ENCODE measurements at places on chromosomes 12 and 14.

- DNase-seq: no peak
Measured at GRCh38 chr12:94561943-94562411, 88.4 kb downstream of the TMCC3 start.

GRCh38 chr12:61525331-61525730 is 734.9 kb upstream of the USP15 start:
- no peak for DNase-seq

- no peak for DNase-seq
Measured at GRCh38 chr14:102233081-102233480, 71.9 kb downstream of the MOK start.

DNA sequence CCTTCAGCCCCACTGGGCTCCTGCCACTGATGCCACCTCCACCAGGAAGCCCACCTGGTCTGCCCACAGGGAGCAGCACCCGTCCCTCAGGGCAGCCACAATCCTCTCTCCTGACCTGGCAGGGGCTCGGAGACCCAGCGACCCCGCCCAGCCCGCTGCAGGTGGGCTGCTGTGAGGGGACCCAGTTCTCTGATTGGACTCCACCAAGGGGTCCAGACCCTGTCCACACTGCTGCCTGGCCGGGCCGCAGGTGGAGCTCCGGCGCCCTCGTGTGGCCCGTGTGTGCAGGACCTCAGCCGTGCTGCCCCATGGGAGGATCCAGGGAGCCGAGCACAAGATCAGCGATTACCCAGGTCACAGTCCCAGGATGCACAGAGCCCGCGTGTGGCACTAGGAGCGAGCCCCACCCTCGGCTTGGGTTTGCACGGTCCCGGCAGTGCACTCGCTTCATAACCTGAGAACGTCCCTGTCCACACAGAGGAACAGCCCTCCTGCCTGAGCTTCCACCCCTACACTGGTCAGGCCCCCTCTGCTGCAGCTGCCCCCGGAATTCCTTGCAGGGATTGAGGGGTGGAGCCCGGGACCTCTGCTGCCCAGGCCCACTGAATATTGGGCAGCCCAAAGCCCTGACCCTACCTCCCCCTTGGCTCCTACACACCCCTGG is 35.4 kb upstream of the TMEM179 start:
- DNase-seq: peak; percentile 88

- DNase-seq: no peak
Measured at GRCh38 chr12:53428741-53429140, 5.1 kb downstream of the AMHR2 start.

DNA sequence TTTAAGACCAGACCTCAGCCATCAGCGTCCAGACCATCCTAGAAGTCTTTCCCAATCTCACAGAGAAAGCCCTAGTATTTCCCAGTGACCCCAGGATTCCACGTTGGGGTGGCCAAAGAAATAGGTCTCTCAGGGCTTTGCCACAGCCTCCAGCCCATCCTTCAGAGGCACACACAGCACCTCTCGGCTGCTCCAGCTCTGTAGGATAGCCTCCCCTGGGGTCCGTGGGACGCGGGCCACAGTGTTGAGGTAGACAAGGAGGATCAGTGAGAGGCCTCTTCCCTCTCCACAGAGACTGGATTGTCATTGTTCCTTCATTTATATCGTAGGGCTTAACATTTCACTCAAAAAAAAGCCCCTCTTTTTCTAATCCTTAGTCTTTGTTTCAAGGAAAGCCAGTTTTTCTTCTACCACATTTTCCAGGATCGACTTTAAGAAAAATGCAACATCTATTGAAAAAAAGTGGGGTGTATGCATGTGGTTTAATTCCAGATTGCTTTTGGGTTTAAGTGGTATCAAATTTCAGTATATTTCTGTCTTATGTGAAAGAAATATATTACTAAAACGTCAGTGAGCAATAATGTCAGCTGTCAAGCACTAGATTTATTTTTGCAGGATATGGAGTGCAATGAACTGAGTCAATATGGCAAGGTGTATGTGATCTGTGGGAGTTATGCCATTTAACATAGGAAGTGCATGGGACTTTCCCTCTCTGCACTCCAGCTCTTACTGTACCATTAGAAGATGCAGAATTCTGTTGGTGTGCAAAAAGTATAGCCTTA is 187.5 kb downstream of the MSRB3 start:
- no peak for DNase-seq

DNA sequence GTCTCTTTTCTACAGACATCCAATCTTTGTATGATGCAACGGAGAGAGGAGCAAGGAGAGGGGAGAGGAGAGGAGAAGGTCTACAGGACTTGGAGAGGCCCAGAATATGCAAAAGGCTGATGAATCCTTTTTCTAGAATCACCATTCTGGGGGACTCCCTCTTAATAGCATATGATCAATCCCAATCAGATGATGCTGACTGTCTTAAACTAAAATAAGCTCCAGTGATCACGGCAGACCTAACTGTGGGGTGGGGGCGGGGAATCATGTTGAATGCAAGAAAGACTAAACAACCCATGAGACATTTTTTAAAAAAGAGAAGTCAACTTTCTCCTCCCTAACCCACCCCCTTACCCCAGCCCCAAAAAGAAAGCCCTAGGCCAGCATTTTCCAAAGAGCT is 33.4 kb downstream of the BTBD7 start:
- DNase-seq: no peak

GRCh38 chr14:71271166-71271945 is 364.1 kb downstream of the PCNX1 start:
- DNase-seq: no peak

- DNase-seq: no peak
Measured at GRCh38 chr14:88181072-88181471, 142.0 kb downstream of the KCNK10 start.

DNA sequence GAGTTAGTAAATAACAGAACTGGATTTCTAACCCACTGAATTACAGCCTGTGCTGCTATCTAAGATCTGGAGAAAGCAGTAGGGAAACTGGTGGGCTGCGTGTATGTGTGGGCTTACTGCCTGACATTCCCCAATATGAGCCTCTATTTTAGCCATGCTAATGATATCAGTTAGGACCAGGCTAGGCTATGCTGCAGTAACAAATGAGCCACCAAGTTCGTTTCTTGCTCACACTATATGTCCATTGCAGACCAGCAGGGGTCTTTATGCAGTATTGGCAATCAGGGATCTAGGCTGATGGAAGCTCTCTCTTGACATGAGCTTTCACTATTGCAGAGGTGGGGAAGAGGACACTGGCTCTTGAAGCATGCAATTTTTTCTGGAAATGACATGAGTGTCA is 40.4 kb downstream of the FOS start:
- DNase-seq: no peak

GRCh38 chr12:73414926-73415325 is 1122.7 kb upstream of the ATXN7L3B start:
- DNase-seq: no peak

DNA sequence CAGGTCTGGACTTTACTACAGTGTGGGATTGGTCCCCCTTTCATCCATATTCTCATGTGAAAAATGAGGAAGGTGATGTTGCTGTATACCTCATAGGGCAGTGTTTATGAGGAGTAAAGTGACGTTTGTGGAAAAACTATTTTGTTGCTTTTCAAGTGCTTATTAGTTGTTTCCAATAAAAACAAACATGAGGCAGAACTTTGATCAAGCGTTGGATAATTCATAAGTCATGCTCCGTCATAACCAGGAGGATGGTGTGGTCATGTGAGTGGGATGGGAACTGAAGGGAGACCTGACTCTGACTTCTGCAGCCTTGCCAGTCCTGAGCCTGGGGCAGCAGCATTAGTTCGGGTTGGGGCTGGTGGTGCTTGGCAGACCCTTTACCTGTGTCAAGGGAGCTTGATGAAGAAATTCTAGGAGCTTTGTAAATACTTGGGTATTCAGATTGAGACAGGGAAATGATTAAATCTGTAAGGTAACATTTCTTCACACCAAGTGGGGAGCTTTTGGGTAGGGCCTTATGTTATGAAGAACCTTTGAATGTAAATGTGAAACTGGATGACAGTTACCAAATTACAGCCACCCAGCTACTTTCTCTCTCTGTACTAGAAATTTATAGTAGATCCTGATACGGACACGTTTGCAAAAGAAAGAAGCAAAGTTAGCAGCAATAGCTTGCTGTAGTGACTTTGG is 462.4 kb upstream of the RGS6 start:
- no peak for DNase-seq

DNA sequence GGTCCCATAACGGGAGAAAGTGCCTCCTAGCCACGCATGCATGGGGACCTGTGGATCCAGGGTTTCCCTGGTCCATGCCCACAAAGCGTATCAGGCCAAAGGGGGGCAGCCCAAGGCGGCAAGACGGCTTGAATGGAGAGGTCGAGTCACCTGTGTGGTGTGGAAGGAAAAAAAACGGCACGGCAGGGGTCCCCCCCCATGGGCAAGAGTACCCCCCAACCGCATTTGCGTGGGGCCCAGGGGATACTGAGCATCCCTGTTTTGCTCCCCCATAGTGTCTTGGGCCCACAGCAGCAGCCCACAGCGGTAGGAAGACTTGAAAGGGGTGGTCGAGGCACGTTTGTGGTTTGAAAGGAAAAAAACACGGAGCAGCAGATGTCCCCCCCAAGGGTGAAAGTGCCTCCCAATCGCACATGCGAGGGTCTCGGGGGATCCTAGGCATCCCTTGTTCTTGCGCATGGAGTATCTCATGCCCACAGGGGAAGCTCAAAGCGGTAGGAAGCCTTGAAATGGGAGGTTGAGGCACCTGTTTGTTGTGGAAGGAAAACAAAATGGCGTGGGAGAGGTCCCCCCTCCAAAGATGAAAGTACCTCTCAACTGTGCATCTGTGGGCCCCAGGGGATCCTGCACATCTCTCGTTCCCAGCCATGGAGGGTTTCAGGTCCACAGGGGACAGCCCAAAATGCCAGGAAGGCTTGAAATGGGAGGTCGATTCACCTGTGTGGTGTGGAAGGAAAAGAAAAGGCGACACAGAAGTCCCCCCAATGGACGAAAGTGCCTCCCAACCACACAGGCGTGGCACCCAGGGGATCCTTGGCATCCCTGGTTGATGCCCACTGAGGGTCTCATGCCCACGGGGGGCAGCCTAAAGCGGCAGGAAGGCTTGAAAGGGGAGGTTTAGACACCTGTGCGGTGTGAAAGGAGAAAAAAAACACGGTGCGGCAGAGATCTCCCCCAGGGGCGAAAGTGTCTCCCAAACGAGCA is 577.5 kb downstream of the ALG10 start:
- no peak for DNase-seq

GRCh38 chr12:18907127-18907526 is 169.2 kb downstream of the CAPZA3 start:
- no peak for DNase-seq

- DNase-seq: no peak
Measured at GRCh38 chr12:128737292-128737966, 86.3 kb downstream of the SLC15A4 start.

DNA sequence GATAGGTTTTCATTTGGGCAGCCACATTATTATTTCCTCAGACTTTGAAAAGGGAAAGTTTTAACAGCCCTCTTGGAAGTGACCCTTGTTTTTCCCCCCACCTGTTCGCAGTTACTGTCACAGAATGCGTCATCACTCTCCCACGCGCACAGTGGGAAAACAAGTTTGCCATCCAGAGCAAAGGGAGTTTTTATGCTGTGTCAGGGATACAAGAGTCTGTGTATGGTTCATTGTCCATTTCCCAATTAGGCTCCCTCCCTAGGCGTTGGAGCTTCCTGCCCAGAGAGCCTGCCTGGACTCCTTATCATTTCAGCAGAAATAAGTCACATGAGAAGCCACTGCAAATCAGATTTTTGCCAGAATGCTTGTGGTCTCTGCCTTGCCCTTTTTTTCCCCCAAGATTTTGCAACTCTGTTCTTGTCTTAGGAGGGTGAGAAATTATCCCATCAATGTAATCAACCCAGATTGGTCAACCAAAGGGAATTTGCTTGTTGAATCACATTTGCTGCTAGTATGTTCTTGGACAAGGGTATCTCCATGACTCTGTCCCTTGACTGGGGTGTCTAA is 104.1 kb downstream of the IGF1 start:
- DNase-seq: no peak

GRCh38 chr14:60102389-60102788 is 10.7 kb downstream of the PCNX4 start:
- DNase-seq: no peak

DNA sequence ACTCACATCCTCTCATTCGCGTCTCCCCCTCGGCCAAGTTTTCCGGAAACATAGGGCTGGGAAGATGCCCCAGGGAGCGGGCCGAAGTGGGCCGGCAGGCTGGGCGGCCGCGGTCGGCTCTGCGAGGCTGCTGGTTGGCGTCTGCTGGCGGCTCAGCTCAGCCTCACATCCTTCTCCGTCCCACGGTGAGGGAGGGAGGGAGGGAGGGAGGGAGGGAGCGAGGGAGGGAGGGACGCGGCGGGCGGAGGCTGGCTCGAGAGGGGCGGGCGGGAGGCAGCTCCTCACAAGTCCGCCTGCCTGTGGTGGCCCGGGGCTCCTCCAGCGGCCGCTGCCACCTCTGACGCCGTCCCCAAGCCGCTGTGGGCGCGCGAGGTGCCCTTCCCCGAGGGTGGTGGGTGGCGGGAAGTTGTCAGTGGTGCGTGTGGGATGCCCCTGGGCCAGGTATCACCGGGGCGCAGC is 93.8 kb downstream of the RFLNA start:
- peak; percentile 60 for DNase-seq

DNA sequence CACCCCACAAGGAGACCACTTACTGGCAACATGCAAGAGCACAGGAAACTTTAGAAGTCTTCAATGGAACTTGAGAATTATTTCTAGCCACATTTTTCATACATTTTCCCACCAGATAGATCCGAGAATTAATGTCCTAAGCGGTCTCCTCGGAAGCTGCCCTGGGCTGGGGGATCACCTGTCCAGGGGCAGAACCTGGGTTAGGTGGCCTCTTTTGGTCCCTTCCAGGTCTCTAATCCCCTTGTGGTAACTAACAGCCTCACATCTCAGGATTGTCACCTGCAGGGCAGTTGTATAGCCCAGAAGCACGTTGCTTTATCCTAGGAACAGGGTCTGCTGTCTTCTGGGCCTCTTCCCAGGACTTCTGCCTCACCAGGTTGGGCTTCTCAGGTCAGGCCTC is 38.7 kb upstream of the PRMT8 start:
- no peak for DNase-seq

DNA sequence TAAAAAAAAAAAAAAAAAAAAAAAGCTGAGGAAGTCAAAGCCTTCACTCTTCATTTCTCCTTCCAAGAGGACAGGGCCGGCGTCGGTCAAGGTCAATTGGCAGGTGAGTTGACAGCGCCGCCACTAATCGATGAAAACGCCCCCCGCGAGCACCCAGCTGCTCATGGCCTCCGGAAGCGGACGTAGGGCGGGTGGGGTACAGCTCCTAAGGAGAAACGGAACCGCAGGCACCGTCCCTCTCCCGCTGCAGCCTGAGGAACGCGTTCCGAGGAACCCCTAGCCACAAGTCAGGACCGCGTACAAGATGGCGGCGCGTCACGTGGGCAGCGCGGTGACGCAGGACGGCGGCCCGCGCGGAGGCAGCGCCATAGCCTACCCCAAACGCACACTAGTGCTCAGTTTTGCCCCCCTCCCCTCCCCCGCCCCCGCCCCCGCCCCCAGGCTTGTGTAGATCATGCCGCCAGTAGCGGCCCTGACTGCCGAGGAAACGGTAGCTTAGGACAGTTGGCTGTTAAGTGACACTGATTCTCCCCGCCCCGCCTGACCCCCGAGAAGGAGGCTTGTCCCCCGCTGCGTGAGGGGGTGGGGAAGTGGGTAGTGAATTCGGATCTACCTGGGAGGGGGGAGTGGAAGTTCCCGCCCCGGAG is at the start of gene ATF1:
ATF1 (plus strand) TSS at position 463 of the 647 bp plus-strand sequence. CDS start 16,045 bp downstream, outside the sequence.
- peak; percentile 89 for DNase-seq

- DNase-seq: no peak
Measured at GRCh38 chr12:28869197-28869596, 279.9 kb upstream of the FAR2 start.
